ENCODE measurements at places on chromosomes 3 and 15.
A peak's percentile ranks its signal among the peaks of the same experiment; 100 is the strongest.

GRCh38 chr3:77190374-77190773 lies 150.5 kb downstream of the ROBO2 start:
- ATAC-seq, result no peak

DNA sequence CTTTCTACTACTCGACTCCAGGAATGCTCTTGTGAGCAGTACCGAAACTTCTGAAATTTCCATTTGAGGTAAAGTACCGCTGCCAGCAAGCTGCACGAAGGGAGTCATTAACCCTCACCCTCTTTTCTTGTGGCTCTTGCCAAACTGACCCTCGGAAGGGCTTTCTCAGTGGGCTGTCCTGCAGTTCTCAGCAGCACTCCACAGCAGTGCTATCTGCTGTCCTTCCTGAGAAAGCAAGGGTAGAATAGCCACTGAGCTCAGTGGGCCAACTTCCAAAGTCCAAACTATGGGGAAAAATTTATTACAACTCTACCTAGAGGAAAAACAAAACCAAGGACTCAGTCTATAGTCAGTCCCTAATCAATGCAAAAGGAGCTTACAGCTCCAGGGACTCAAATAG lies 38.5 kb upstream of the COL8A1 start:
- no peak for ATAC-seq

GRCh38 chr3:21825684-21826083 lies 74.7 kb upstream of the ZNF385D start:
- no peak for ATAC-seq

DNA sequence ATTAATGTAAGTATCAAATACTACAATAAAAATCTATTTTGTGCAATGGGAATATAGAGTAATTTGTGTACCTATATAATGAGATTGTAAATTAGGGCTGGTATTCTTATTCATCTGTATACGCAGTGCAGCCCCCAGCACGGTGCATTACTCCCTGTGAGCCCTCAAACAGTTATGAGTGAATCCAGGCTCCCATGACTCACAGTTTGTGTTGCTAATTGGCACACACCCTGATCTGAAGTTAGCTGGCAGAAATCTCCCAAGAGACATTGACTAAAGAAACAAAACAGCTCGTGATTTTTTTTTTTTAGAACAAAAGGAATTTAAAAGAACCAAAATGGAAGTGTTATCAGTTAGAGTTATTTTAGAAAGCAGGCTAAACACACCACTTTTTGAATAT lies 15.7 kb downstream of the GK5 start:
- ATAC-seq, result peak; percentile 85

DNA sequence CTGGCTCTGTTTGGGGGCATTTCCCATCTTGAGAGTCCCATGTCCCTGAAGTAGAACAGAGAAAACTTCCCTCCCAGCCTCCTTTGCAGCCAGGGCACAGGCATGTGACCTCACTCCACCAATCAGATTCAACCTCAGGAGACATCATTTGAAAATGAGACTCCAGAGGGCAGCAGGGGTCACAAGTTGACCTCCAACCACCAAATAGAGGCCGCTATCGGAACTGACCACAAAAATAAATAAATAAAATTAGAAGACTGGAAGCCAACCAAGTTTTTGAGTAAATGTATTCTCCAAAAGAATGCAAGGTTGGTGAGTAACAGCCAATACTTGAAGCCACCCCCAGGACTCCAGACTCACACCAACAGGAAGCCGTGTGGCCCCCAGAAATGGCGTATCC lies 106.5 kb downstream of the CHSY1 start:
- no peak for ATAC-seq

DNA sequence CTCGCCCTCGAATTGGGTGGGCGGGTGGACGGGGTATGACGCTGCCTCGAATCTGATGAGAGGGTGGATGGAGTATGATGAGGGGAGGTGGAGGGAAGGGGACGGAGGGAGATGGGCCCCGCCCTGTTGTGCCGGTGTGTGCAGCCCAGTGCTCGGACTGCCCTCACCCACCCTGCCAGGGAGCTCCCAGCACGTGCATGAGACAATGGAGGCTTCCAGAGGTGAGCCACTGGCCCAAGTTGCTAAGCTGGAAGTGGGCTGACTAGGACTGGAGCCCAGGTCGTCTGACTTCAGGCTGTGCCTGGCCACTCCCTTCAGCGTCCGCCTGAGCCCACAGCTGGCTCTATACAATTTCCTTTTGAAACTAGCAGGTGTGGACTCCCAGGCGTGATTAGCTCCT lies 47.0 kb upstream of the CTSH start:
- no peak for ATAC-seq
